Epithelial cell of esophagus (primary cell): ENCODE measurements at places on chromosomes 13 and 19.

DNA sequence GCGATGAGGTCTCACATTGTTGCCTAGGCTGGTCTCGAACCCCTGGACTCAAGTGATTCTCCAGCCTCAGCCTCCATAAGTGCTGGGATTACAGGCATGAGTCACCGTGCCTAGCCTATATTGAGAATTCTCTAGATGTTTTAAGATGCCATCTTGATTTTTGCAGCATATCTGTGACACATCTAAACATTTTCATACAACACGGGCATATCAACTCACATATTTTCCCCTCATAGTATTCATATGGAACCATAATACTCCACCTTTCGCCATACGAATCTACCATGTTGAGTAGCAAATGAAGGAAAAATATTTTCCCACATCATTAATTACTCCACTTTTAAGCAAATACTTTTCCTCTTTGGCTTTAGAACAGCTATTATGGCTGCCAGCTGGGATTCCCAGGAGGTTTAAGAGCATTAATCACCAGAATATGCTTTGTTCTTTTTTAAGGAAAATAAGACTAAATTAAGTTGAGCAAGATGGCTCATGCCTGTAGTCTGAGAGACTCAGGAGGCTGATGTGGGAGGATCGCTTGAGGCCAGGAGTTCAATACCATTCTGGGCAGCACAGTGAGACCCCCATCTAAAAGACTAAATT is 56.9 kb upstream of the GTF2F2 start:
- peak; percentile 14 for DNase-seq

- DNase-seq, result no peak
Measured at GRCh38 chr19:16779539-16780163, 49.5 kb upstream of the SIN3B start.

DNA sequence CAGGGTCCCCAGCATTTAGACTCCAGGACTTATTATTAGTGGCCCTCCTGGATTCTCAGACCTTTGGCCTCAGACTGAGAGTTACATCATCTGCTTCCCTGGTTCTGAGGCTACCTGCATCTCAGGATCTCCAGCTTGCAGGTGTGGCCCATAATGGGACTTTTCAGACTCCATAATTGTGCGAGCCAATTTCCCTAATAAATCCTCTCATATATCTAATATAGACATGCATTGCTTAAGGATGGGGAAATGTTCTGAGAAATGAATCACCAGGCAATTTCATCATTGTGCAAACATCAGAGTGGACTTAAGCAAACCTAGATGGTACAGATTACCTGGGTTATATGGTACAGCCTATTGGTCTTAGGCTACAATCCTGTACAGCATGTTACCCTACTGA is 116.5 kb upstream of the FBXL3 start:
- DNase-seq, result peak; percentile 93

DNA sequence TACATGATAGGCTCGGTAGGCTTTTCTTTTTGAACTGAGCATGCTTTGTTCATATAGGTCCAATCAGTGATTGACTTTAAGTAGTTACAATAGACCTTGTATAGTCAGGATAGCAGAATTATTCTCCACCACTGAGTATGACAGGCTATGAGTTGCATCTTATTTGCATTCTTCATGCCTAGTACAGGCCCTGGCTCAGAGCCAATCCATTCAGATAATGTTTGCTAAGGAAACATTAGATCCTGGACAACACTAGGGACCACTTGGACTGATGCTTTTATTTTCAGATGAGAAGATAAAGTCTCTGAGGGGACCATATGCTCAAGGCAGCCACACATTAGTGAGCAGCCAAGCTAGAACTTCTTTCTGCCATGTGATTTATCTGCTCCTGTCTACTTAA is 133.9 kb downstream of the KL start:
- peak; percentile 51 for DNase-seq

- no peak for DNase-seq
Measured at GRCh38 chr19:48554385-48555091, 2.6 kb downstream of the SULT2B1 start.

DNA sequence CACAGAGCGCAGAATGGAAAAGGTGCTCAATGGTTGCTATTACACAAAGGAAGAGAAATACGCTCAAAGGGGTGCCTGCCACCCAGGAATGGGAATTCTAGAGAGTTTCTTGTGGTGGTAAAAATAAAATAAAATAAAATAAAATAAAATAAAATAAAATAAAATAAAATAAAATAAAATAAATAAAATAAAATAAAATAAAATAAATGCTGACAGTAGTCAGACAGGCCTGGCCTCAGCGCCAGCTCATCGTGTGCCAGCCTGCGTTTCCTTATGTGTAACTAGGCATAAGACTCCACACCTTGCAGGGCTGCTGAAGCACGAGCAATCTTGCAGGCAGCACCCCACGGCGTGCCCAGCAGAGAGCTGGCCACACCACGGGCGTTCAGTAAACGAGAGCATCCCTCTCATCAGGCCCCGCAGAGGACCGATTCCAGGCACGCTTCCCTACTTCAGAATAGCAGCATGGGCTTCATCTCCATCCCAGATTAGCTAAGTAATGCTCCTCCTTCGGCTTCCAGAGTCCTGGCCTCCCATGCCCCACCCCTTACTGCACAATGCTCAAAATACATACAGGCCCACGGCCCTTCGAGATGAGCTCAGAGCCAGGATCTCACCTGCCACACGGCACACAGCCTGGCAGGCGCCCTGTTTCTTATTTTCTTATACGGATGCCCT is 5.6 kb downstream of the NAPA start:
- DNase-seq, result peak; percentile 60

DNA sequence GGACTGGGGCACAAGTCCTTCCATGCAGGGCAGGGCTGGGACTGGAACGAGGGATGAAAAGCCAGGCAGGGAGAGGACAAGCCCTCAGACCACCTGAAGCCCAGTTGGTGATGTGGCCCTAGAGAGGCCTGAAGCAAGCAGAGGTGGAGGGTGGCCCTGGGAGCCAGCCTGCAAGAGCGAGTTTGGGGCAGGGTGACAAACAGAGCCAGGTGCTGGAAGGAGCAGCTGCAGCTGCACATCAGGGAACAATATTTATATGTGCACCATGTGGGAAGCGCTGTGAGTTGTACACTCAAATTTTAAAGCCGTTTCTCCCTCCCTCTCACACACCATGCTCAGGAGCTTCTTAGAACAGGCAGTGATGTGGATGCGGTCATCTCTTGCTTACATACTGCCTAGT is 67.8 kb downstream of the FGF9 start:
- DNase-seq, result no peak
